ENCODE measurements at places on chromosomes 1 and 21. TPM values are rescaled to one million over a fixed set of nuclear protein-coding genes. Genes with fewer than 3 reads are reported as not detected.

DNA sequence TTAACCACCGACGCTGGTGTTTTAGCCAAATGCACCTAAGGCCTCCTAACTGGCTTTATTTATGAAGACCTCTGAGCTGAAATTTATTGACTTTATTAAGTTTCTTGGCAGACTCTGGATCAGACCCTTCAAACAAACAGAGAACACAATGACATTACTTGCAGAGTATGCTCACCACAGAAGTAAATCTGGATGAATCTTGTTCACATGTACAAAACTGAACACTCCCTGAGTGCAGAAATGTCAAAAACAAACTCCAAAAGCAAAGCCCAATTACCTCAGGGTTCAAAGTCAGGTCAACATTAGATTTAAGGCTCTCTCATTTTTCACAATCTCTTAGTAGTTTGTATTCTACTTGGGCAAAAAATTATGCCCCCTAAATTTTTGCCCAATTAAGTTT is 218.6 kb downstream of the SLC45A1 start:
- DNase-seq = no peak

GRCh38 chr1:4674117-4674516 is 19.7 kb downstream of the AJAP1 start:
- DNase-seq = no peak

- no peak for DNase-seq
These were observed 73.7 kb downstream of the CAPZB start for GRCh38 chr1:19411612-19412011.

- no peak for DNase-seq
These were observed 731.6 kb downstream of the MATN1 start for GRCh38 chr1:29991815-29992214.

DNA sequence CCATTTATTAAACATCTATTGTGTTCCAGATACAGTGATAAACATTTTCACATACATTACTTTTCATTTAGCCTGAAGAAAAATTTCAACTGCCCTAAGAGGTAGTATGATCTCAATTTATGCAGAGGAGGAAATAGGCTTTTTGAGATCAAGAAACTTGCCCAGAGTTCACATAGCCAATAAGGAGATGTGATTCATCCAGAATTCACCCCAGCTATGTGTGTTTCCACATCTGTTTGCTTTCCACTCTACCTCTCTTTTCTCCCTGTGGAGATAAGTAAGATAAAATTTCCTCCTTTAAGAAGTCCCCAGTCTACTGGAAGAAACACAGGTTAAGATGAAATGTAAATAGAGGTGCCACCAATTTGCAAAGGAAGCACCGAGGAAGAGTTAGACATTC is 199.7 kb upstream of the C8B start:
- no peak for DNase-seq

DNA sequence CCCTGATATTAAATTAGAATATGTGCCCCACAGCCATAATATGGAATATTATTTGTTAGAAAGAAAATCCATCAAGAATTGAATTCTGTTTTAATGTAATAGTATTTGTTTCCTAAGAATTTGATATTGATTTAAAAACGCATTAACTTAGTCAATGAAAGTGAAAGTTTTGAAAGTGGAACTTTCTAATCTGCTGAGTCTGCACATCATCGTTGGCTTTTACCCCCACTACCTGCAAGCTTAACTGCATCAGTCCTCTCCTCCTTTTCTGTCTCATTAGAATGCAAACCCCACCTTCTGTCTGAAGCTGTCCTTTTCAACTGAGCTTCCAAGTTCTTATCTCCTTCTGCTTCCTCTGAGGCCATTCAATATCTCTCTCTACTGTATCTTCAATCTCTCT is 42.5 kb downstream of the XCL1 start:
- DNase-seq = no peak

The MCOLN3 gene
- 14.2 TPM for total RNA-seq

The ARHGEF10L gene
- total RNA-seq = 5.9 TPM

All from Panc1 (cell line).